ENCODE measurements at places on chromosomes 5 and 9.

GRCh38 chr9:9215050-9215449 is 1397.8 kb downstream of the PTPRD start:
- DNase-seq, result no peak

DNA sequence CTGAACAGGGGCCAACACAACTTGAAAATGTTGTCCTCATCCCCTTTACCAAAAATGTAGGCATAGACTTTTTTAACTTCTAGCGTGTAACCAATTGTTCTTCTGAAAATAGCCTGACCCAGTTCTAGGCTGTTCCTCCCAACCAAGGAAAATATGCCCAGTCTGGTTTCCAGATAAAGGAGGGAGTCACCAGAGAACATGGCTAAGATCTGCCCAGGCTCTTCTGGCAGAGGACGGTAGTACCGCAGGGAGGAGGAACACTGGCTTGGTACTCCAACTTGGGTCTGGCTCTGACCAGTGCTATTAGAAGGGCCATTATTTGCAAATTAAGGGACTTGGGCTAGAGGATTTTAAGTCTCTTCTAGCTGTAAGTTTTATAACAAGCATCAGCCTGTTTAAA is 63.1 kb downstream of the GRAMD2B start:
- DNase-seq, result no peak

- DNase-seq, result no peak
Observed at GRCh38 chr5:123303802-123304201, 119.4 kb downstream of the CEP120 start.

GRCh38 chr9:127172066-127172707 is 49.8 kb upstream of the ANGPTL2 start:
- DNase-seq, result no peak

Data from skeletal muscle cell (primary cell).